ENCODE measurements at places on chromosomes 11 and 22. TPM values are rescaled to one million over a fixed set of nuclear protein-coding genes. Genes with fewer than 3 reads are reported as not detected.

- no peak for DNase-seq
- H3K36me3 ChIP-seq: peaks cover 32% of the 10 kb centered on the region
- H3K27me3 ChIP-seq: no peaks in the 10 kb centered on the region
- H3K4me3 ChIP-seq: no peak overlapping the region
- H3K27ac ChIP-seq: no peak overlapping the region
- no peaks in the 10 kb centered on the region for H3K4me1 ChIP-seq
Observed at GRCh38 chr22:19463491-19464469, 15.2 kb downstream of the UFD1 start.

GRCh38 chr11:102085864-102086551, 24.2 kb upstream of the YAP1 start:
- no peak overlapping the region for H3K4me3 ChIP-seq
- H3K36me3 ChIP-seq: no peaks in the 10 kb centered on the region
- H3K27me3 ChIP-seq: peaks cover 2% of the 10 kb centered on the region
- DNase-seq: no peak
- H3K27ac ChIP-seq: no peak overlapping the region

DNA sequence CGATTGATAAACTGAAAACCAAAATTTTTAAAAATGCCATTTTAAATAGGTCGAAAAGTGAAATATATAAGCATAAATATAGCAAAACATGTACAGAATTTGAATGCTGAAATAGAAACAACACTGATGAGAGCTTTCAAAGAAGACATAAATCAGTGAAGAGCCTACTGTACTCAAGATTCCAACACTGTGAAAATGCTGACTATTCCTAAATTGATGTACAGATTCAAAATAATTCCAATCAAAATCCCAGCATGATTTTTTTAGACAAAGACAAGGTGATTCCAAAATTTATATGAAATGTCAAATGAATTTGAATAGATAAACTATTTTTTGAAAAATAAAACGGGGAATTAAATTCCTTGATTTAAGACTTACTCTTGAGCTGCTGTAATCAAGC, 1010.4 kb downstream of the TBC1D22A start:
- H3K27ac ChIP-seq: no peak overlapping the region
- no peaks in the 10 kb centered on the region for H3K36me3 ChIP-seq
- peaks cover 1% of the 10 kb centered on the region for H3K27me3 ChIP-seq
- DNase-seq: no peak
- H3K4me1 ChIP-seq: no peaks in the 10 kb centered on the region
- no peak overlapping the region for H3K4me3 ChIP-seq

DNA sequence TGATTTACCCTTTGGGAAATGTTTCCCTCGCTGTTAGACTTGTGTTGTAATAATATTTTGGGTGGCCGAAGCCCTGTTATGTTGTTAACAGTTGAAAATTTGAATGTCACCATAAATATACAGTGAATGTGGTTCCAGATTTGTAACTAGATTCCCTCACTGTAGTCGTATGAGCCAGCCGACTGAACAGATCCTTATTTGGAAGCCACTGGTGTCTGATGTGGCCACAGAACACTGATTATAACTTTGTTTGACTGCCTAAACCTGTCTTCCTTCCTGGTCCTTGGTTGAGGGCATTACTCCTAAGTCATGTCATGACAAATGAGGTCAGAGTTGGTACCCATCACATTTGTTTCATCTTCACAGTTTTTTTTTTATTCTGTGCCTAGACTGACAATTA, 45.4 kb downstream of the YAP1 start:
- no peak overlapping the region for H3K27ac ChIP-seq
- no peak for DNase-seq
- H3K27me3 ChIP-seq: no peaks in the 10 kb centered on the region
- H3K4me1 ChIP-seq: peaks cover 15% of the 10 kb centered on the region
- no peak overlapping the region for H3K4me3 ChIP-seq

BIK gene
- 0.97 TPM for total RNA-seq

- peaks cover 38% of the 10 kb centered on the region for H3K36me3 ChIP-seq
- peaks cover 70% of the 10 kb centered on the region for H3K4me1 ChIP-seq
- H3K27me3 ChIP-seq: peaks cover 22% of the 10 kb centered on the region
- no peak for DNase-seq
- H3K27ac ChIP-seq: peak overlapping the region; percentile 80
Observed at GRCh38 chr11:57772562-57772961, 11.0 kb downstream of the CTNND1 start.

- H3K4me3 ChIP-seq: no peak overlapping the region
- no peak for DNase-seq
- H3K36me3 ChIP-seq: no peaks in the 10 kb centered on the region
- H3K4me1 ChIP-seq: peaks cover 16% of the 10 kb centered on the region
- no peaks in the 10 kb centered on the region for H3K27me3 ChIP-seq
Observed at GRCh38 chr11:85355921-85356320, 271.2 kb downstream of the DLG2 start.

GRCh38 chr22:22485524-22485923, 23.0 kb downstream of the ZNF280B start:
- H3K4me3 ChIP-seq: no peak overlapping the region
- no peak for DNase-seq
- H3K27ac ChIP-seq: no peak overlapping the region
- peaks cover 4% of the 10 kb centered on the region for H3K27me3 ChIP-seq
- peaks cover 8% of the 10 kb centered on the region for H3K4me1 ChIP-seq

JOSD1 gene
- 49.6 TPM for total RNA-seq

GRCh38 chr22:49481659-49482399, 345.8 kb downstream of the BRD1 start:
- H3K27me3 ChIP-seq: peaks cover 3% of the 10 kb centered on the region
- H3K27ac ChIP-seq: no peak overlapping the region
- DNase-seq: no peak
